ENCODE measurements at places on chromosomes 7 and 10.

- DNase-seq, result peak; percentile 36
These were observed 63.8 kb upstream of the NPS start for GRCh38 chr10:127485153-127485857.

- no peak for DNase-seq
These were observed 101.2 kb downstream of the KIAA1217 start for GRCh38 chr10:24310104-24310503.

DNA sequence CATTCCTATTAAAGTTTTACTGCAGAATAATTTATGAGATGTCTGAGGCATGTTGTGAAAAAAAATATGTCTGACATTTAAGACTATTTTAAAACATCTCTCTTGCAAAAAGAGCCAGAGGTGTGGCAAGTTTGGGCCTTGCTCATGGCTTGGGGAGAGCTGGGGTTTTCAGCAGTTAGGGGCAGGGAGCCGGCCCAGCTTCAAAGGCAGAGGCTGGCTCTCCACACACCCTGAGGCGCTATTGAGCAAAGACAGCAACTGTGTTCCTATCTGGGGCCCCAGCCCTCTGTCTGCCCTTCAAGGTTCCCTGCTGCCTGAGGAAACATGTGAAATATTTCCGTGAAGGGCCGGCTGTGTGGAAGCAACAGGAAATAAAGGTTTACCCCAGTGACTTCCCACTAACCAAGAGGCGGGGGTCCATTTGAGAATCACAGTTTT is 94.0 kb downstream of the SORBS1 start:
- DNase-seq, result peak; percentile 56

GRCh38 chr10:4138146-4138721 is 353.2 kb upstream of the KLF6 start:
- DNase-seq, result no peak

GRCh38 chr7:100583132-100584053 is 2.5 kb downstream of the LRCH4 start:
- DNase-seq, result no peak

DNA sequence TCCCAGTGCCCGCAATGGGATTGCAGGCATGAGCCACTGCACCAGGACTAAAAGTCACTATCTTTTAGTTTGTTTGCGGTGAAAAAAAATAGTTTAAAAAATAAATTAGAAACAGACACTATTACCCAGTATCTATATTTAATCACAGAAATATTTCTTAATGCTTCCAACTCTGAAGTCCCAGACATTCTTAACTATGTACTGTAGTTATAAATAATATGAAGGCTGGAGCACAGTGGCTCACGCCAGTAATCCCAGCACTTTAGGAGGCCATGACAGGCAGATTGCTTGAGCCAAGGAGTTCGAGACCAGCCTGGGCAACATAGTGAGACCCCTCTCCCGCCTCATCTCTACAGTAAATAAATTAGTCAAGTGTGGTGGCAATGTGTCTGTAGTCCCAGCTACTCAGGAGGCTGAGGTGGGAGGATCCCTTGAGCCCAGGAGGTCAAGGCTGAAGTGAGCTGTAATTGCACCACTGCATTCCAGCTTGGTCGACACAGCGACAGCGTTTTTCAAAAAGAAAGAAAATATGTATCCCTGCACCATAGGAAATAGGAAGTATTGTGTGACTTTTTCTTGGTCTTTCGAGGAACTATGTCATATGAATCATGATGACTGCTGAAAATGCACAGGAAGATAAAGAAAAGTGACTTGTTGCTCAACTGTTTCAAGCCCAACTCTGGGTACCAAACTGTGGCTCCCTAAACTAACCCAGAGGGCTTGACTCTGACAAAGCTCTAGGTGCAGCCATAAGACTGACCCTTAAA is 74.9 kb upstream of the STEAP1B start:
- DNase-seq, result no peak

DNA sequence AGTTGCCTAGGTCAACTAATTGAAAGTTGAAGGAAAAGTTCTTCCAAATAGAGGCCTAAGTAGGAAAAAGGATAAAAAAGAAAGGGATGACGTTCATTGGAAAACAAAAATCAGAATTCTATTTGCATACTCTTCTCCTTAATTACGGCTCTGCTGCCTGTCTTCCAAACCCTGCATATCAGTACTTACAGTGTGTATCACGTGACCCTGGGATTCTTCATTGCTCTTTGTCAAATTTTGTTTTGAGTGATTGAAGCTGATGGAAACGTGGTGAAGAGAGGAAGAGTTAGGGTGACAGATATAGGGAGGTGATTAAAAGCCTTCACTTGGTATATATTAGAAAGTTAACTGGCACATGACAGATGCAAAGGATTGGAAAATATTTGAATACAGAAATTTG is 97.9 kb downstream of the ZNF92 start:
- DNase-seq, result no peak

- no peak for DNase-seq
These were observed 164.6 kb downstream of the PKD1L1 start for GRCh38 chr7:47783456-47784223.

GRCh38 chr7:88635149-88635548 is 124.4 kb upstream of the ZNF804B start:
- no peak for DNase-seq

DNA sequence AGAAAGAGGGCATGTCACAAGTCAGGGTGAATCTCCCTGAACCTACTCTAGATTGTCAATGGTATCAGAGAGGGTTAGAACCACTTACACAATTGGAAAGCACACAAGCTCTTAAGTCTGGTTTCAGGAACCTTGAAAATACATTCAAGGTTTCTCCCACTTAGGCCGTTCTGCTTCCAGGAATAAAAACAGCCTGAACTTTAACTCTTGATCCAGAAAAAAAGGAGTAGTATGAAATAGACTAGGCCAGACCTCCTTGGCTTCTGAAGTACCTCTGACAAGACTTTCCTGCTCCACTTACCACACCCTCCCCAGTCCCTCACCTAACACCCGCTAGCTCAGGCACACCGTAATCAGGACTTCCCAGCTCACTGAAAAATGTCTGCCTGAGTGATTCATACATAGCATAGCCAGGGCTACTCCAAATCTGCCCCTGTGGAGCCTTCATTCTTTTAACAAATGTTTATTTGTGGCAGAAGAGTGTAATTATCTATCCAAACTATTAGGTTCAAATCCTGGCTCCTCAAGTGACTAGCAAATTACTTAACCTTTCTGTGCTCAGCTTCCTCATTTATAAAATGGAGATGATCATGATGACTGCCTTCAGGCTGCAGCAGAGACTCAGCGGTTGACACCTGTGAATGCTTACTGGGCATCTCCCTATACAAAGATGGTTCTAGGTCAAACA is 30.3 kb upstream of the IL6 start:
- no peak for DNase-seq

DNA sequence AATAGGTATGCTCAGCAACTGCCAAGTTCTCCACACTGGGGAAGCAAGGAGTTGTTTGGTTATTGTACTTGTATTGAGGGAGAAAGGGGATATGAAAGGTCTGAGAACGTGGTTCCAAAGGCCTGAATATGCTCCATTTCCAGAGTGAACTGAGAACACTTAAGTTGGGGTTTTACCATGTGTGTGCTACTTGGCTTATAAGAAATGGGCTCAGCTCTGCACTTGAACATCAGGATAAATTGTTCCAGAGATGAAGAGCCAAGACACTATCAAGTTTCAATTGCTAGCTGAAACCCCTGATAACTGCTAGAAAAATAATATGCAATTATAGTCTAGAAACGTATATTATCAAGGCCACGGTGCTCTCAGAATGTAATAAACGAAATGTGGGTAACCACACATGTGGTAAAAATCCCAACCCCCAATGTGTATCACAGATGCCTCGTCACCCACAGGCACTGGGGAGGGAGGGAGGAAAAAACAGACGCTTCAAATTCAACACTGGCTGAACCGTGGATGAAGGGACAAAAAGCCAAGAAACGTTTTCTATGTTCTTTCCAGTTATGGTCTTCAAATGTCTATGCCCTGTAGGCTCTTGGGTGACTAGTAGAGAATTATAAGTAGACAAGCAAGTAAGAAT is 16.3 kb downstream of the ELMO1 start:
- DNase-seq, result no peak

DNA sequence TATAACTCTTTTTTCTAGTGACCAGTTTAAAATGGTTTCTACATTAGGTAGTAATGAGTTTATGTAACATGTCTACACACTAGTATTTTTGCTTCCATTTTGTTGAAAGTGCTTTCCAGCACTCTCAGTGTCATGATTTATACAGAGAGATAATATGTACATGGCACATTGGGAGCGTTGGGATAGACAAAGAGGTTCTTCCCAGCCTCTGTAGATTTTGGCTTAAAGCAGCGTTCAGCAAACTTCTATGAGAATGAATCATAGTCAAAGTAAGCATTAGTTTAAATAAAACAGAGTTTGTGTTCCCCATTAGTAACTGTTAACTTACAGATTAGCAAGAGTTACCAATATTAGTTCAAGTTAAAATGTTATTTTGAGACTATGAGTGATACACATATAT is 43.9 kb downstream of the SEPTIN14 start:
- no peak for DNase-seq

DNA sequence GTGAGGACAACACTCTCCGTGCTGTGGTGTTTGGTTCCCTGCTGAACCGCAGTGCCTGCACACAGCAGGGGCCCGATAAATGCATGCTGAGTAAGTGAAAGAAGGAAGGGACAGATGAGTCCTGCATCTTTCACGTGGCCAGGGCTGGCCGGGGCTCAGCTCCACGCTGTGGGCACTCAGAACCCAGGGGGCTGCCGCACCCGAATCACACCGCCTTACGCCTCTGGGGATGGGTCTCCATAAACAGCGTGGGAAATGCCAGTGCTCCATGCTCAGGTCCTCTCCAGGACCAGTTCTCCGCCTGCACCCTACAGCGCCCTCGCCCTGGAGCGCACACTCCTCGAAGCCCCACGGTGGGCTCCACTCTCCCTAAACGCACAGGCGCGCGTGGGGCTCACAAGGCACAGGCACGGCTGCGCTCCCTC is 38.1 kb downstream of the RASGEF1A start:
- peak; percentile 1 for DNase-seq

- no peak for DNase-seq
These were observed 19.8 kb upstream of the CLDN4 start for GRCh38 chr7:73810998-73811360.

DNA sequence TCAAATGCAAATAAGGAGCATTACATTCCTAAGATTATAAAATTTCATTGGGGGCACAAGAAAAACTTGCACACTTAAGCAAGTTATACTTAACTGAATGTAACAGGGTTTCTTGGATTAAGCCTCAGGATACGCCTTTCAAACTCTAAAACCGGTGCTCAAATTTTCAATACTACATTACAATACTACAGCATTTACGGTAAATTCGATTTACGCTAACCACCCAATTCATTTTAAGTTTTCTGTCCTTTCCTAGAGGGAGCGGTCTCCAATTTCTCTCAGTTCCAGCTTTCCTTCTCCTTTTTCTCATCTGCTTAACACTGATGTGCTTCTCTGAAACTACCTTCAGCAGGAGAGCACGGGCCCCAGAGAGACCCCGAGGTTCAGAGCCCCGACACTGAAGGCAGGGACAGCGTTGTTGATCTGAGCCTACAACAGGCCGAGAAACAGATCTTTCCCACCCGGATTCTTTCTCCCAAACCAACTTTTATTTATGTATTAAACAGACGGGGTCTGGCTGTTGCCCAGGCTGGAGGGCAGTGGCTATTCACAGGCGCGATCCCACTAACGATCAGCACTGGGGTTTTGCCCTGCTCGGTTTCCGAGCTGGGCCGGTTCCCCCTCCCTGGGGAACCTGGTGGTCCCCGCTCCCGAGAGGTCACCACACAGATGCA is 798 bp downstream of the ZNF425 start:
- no peak for DNase-seq

DNA sequence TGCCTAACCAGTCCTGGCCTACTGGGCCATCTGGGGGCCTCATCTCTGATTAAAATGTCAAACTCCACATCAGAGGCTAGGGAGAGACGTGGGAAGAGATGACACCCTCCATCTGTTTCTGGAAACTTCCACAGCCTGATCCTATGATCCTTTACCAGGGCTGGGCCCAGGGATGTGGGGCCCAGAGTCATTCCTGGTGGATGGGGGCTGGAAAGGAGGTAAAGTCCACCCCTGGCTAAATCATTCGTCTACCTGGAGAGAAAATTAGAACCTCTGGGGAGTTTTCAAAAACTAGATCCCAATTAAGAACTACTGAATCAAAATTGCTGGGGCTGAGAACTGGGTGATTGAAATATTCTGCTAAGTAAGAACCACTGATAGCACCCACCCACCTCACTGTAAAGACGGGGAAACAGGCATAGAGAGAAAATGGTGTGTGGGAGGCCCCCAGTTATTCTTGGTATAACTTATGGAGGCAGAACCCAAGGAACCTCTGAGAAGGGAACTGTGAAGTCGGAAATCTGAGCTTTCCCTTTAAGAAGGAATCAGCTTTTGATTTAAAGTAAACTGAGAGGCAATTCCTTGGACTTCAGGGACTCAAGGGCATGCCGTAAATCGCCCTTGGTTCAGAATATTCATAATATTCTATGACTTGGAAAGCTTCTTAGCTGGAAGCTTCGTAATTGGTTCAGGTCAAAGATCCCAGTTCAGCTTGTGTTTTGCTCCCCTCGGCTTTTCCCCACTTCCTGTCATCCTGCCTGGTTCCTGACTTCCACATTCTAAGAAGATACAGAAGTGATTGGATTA is 53.1 kb downstream of the PRKAG2 start:
- no peak for DNase-seq

DNA sequence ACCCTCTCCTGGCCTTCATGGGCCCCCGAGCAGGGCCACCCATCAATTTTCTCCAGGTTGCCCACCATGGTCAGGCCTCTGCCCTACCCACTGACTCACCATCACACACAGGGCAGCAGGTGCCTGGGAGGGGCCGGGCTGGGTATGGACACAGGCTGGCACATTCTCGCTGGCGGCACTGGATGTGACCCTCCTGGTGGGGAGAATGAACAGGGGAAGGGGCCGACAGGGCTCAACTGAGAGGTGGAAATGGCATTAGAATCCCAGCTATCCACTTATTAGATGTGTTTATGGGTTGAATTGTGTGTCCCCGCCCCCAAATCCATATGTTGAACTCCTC is 16.4 kb downstream of the KCP start:
- DNase-seq, result no peak

GRCh38 chr10:122302315-122302714 is 31.2 kb downstream of the BTBD16 start:
- no peak for DNase-seq

DNA sequence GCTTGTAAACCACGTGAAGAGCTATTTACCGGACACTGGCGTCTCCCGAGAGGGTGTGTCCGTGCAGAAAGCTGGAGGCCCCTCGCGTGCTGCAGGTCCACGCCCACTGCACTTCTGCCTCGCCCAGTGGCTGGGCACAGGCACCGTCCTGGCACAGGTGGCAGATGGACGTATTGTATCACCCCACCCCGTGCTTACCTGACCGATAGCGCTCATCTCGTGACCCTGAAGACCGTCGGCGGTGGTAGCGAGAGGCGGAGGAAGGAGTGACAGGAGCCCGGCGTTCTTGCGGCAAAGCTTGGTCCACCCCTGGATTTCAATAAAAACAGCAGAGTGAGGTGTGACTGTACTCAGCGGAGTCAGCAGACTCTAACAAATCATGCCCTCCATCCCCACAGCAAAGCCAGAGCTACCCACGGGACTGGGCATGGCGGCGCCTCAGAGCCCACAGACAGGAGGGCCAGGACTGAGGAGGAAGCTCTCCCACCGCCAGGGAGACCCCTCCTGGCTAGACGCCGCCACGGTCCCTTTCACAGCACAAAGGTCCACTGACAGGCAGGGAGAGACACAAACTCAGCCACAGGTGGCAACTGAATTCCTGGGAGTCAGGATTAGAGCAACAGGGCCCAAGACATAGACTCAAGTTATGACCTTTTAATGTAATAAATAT is 217.1 kb downstream of the DIP2C start:
- DNase-seq, result no peak

GRCh38 chr7:114048386-114049235 is 129.8 kb upstream of the PPP1R3A start:
- DNase-seq, result no peak

Measured in nephron progenitor cell (in vitro differentiated cells).